AG10803 (cell line): ENCODE measurements at places on chromosomes 1 and 21.

DNA sequence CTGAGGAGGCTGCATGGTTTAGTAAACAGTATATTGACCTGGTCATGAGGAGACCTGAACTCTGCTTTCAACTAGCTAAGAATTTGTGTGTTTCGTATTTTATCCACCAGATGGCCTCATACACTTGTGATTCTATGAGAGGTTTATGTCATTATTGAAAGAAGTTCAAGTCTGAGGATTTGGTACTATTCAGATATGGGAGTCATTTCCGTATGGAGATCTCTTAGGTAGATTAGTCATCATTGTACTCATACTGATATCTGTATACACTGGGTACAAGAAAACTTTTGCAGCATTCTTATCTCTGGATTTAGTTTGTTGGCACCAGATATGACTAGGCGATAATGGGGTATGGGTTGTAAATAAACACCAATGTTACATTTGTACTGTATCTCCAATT, 26.6 kb downstream of the ATF6 start:
- DNase-seq: peak; percentile 81

DNA sequence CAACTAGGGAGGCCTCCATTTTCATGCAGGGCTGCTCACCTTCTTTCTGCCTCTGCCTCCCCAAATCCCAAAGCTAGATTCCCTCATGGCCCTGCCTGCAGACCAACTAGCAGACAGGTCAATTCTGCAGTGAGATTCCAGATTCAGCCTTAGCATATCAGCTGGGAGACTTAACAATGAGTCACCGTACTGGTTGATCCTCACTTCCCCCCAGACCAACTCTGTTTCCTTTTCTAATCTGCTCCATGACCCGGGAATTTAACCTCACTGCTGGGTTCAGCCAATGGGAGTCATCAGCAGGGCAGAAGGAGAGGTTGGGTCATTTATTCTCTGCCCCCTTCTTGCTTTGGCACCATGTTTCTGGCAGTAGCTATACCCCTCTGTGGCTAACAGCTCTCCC, 140.6 kb upstream of the GRIK3 start:
- DNase-seq: no peak

GRCh38 chr21:46559291-46559983, 45.4 kb downstream of the S100B start:
- no peak for DNase-seq

GRCh38 chr1:75668813-75669212, 55.7 kb upstream of the ACADM start:
- DNase-seq: no peak

DNA sequence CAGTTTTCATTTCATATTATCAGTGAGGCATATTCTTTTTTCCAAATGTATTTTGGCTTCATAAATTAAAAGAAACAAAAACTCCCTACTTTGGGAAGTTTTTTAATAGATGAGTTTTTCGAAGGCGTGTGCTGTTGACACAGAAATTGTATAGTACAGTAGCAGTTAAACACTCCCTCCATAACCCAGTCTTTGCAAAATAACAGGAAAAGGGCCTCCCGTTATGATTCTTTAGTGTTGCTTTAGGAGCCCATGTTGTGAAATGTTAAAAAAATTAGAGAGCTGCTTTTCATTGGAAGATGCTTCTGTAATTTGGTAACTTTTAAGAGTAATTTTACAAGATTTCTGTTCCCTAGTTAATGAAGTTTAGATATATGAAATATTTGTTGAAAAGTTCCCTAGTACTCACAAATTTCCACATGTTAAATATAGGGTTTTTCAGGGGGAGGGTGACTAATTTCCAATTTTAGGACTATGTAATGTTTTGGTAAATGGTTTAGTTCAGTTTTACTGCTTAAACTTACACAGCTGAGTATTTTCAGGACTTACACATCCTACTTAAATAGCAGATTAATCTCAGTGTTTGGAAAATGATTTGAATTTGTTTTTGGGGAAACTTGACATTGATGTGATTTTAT, 2.0 kb downstream of the CAMSAP2 start:
- DNase-seq: no peak

GRCh38 chr1:25051504-25051903, 121.4 kb upstream of the RUNX3 start:
- no peak for DNase-seq

DNA sequence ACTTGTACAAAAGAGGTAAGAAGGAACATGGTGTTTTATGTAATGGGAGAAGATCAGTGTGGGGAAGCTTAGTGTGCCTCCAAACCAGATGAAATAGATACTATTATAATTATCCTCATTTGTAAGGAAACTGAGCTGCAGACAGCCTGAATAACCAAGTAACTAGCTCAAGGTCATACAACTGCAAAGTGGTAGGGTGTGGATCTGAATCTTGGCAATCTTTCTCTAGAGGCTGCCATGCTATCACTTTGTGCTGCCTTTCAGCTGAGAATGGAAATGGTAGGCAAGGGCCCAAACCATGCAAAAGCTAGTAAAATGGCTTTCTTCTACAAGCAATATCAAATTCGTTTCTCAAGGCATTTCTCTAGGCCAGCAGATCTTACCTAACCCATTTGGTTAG, 51.0 kb downstream of the DUSP10 start:
- DNase-seq: no peak

- no peak for DNase-seq
These were observed 12.2 kb upstream of the TTC4 start for GRCh38 chr1:54703471-54703870.

- no peak for DNase-seq
These were observed 231 bp upstream of the RPS6KA1 start for GRCh38 chr1:26529405-26529654.

- DNase-seq: no peak
These were observed 41.1 kb upstream of the IL19 start for GRCh38 chr1:206729507-206729906.

DNA sequence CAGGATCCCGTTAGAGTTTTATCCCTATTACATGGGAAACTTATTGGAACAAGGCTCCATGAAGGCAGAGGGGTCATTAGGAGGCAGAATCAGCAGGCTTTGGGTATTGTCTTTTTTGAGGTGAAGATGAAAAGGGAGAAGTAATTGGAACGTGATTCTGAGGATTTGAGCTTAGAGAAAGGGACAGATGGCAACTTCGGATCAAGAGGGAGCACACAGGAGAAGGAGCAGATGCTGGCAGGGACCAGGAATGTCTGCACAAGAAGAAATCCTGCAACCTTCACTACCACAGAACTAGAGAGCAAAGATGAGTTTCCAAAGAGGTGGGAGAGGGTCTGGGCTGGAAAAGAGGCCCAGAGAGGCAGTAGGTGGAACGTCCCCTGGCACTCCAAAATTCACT, 202.8 kb downstream of the RRAGC start:
- no peak for DNase-seq

DNA sequence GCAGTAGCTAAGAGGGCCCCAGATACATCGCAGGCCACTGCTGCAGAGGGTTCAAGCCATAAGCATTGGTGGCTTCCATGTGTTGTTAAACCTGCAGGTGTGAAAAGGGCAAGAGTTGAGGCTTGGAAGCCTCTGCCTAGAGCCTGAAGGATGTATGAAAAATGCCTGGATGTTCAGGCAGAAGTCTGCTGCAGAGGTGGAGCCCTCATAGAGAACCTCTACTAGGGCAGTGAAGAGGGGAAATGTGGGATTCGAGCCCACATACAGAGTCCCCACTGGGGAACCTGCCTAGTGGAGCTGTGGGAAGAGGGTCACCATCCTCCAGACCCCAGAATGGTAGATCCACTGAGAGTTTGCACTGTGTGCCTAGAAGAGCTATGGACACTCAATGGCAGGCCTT, 30.6 kb upstream of the ADGRL4 start:
- DNase-seq: no peak

DNA sequence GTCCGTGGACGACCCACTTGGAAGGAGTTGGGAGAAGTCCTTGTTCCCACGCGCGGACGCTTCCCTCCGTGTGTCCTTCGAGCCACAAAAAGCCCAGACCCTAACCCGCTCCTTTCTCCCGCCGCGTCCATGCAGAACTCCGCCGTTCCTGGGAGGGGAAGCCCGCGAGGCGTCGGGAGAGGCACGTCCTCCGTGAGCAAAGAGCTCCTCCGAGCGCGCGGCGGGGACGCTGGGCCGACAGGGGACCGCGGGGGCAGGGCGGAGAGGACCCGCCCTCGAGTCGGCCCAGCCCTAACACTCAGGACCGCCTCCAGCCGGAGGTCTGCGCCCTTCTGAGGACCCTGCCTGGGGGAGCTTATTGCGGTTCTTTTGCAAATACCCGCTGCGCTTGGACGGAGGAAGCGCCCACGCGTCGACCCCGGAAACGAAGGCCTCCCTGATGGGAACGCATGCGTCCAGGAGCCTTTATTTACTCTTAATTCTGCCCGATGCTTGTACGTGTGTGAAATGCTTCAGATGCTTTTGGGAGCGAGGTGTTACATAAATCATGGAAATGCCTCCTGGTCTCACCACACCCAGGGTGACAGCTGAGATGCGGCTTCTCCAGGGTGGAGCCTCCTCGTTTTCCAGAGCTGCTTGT, 32.4 kb downstream of the PRMT2 start:
- DNase-seq: peak; percentile 39

DNA sequence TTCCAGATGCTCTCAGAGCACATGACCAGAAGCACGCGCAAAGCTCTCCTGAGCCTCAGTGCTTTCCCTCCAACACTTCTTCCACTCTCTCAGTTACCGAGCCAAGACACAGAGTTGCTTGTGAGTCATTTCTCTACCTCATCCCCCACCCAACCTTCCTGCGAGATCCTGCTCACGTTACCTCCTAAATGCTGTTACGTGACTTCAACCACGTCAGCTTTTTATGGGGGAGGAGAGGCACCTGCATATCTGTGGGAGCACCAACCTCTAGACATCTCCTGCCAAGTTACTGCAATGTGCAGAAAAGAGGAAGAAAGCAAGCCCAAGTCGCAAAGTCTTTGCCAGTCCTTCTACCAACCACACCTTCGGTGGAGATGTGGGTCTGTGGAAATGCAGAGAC, 27.2 kb upstream of the ERG start:
- no peak for DNase-seq

- no peak for DNase-seq
These were observed 79.5 kb downstream of the DISP1 start for GRCh38 chr1:222894331-222894730.

DNA sequence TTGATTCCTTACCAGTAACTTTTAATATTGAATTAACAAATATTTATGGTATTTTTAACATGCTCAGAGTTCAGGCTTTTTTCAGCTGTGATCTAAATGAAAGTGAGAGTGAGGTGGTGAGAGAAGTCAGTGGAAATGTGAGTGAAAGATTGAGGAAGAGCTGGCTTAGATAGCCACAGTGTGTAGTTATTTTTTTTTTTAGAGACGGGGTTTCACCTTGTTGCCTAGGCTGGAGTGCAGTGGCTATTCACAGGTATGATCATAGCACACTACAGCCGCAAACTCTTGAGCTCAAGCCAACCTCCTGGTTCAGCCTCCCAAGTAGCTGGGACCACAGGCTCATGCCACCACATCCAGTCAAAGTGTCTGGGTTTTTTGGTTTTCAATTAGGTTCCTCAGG, 10.9 kb downstream of the RNF11 start:
- no peak for DNase-seq

DNA sequence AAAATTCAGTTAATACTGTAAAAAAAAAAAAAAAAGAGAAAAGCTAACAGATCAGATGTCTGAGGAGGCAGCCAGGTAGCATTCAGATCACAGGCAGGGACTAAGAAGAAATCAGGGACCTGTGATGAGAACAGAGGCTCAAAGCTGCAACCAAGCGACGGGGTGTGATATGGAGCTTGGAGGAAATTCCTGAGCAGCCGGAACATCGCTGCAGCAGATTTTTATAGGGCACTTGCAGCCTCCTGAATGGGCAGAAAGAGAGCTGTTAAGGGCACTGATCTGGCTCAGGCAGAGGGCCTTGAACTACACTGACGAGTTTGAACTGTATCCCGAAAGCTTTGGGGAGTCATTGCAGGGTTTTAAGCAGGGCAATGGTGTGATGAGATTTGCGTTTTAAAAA, 315.4 kb downstream of the ADGRL2 start:
- DNase-seq: no peak

DNA sequence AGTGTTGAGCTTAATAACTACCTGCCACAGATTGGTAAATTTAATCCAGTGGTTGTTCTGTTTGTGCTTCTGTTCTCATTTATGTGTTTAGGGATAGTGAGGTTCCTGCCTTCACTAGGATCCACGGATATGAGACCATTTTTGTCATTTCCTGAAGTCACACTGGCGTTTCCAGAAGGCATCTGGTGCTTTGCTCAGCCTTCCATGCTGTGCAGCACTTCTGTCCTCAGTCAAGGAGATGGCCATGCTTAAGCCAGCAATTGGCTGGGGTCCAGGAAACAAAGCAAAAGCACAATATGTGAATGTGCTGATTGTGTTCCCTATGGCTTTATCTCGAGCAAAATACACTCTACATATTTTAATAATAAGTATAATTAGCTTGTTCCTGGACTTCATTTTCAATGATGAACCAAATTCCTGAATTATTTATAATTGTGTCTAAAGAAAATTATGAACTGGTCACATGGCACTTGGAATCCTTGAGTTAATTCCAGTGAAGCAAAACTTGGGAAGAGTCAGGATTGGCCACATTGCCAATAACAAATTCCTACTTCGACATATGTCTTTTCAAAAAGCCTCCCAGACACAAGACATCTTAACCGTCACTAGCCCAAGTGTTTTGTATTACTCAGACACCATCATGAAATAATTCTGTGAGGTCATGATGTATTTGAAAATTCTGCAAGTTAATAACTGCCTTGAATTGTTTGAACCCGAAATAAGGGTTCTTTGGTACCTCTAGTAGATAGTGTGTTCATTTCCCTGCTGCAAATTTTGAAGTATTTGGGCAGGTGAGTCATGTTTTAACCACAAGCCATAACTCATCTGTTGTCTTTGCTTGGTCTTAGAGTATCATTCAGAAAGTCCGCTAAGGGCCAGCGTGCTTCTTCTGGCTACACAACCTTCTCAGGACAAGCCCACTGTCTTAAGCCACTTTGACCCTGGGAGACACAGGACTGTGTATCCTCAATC, 412.4 kb downstream of the DISC1 start:
- DNase-seq: no peak

DNA sequence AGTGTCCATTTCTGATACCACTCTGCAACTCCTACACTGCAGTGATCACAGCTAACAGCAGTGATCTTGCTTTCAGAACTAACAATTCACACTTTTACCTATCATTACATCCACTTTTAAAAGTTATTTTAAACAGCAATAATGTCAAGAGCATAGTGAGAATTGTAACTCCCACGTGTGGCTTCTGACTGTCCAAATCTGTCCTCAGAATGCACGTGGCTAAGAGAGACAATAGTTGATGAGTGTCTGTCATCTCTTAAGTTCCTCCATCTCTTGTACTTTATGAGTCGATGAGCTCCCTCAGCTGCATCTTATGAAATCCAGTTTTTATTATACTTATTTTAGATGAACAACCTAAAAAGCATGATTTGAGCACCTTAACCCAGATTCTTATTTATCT, 16.5 kb upstream of the CFHR5 start:
- DNase-seq: no peak

- DNase-seq: no peak
These were observed 12.8 kb upstream of the LRRC52 start for GRCh38 chr1:165531021-165531420.

GRCh38 chr1:18539171-18539570, 58.4 kb downstream of the KLHDC7A start:
- DNase-seq: no peak
